ENCODE measurements at places on chromosomes 1 and 21.

DNA sequence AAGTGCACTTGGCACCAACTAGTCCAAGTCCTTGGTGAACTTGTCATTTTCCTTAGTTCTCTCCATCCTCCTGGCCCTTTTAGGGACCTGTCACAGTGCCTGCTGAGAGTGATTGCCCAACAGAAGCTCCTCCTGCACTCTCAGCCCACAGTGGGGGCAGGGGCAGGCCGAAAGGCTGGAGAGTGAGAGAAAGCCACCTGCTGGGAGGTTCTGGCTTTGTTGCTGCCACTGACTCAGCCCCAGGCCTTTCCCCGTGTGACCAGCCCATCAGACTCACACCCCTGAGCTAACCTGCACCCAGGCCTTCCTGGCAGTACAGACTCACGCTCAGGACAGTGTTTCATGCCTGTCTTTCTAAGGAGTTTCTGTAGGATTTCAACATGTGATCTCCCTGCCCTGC, 17.1 kb upstream of the PROK1 start:
- DNase-seq, result no peak

DNA sequence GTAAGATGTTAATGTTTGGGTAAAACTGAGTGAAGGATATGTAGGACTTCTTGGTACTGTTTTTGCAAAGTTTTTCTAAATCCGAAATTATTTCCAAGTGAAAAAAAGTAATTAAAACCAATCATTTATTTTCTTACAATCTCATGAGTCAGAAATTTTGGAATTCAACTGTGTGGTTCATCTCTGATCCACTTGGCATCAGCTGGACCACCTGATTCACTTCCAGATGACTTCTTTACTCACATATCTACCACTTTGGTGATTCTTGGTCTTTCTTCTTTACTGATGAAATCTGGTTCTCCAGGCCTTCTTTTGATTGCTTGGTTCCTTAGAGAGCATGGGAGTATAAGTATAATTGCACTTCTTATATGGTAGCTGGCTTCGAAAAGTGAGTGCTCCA, 254.9 kb upstream of the CACYBP start:
- no peak for DNase-seq

DNA sequence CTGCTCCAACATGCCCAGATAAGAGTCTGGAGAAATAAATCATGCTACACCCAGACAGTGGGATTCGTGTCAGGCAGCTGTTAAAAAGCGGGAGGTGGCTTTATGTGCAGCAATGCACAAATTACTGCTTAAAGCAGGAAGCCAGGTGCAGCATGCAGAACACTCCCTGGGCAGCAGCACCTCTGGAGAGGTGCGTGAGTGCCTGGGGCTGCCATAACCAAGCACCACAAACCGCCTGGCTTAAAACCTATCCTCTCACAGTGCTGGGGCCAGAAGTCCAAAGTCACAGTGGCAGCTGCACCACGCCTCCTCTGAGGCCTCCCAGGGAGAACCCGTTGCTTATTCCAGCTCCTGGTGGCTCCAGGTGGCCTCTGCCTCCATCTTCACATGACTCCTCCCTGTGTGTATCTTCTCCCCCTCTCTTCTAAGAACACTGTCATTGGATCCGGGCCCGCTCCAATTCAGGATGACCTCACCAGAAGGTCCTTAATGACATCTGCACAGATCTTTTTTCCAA, 115.6 kb downstream of the SIK1 start:
- peak; percentile 74 for DNase-seq

DNA sequence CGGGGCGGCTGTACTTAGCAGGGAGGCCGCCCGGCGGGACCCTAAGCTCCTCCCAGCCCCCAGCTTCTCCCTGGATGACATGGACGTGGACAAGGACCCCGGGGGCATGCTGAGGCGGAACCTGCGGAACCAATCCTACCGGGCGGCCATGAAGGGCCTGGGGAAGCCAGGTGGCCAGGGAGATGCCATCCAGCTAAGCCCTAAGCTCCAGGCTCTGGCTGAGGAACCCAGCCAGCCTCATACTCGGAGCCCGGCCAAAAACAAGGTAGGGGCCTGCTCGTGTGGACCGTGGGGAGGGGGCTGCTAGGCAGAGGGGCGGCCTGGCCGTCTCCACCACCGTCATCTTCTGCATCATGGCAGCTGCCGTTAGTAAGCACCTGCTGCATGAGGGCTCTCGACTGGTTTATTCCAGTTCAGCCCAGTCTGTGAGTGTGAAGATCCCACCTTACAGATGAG, 9.0 kb downstream of the ARHGEF16 start:
- DNase-seq, result no peak

DNA sequence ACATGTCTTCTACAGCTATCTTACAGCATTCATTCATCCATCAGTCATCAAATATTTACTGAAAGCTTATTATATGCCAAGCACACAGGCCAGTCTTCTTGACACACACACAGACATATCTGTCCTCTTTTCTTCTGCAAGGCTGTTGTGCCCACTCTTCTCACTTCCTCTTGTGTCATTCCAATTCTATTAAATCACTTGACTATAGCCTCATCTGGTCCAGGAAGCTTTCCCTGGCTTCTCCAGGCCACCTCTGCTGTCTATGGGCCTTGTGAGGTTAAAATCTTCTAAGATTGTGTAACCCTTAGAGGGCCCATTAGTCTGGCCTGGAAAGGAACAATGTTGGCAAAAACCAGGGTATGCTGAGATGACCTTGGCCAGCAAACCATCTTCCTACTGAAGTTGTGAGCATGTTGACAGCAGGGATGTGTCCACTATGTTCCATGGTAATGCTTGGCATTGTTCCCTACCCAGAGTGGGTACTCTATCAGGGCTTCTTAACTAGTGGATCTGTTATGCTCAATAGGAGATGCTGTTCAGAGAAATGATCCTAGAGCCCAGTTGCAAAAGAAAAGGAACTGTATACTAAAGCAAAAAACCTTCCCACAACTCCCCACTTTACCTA, 5.3 kb downstream of the TRAF3IP3 start:
- no peak for DNase-seq

Data from NCI-H2107 (cell line).